ENCODE measurements at places on chromosomes 7 and 10.

DNA sequence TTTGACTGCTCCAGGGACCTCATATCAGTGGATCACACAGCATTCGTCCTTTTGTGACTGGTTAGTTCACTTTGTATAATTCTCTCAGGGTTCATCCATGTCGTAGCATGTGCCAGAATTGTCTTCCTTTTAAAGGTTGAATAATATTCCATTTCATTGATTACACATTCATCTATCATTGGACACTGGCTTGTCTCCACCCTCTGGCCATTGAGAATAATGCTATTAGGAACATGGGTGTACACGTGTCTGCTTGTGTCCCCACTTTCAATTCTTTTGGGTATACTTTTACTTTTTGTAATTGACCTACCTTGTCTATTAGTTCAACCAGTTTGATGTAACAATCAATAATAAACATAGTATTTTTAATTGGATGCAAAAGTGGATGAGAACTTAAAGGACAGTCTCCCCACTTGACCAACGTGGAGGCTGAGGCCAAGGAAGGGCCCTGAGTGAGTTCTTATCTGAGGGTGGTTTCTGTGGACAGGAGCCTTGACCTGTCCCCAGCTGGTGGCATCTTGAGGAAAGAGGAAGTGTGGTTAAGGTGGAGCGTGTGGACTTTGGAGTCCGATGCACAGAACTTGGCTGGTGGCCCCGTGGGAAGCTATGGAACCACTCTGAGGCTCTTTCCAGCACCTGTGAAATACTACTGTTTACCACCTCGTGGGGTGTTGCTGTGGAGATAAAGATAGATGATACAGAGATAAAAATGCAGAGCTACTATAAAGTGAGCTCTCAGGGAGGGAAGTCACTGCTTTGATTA, 16.6 kb downstream of the WDFY4 start:
- peak; percentile 27 for DNase-seq

DNA sequence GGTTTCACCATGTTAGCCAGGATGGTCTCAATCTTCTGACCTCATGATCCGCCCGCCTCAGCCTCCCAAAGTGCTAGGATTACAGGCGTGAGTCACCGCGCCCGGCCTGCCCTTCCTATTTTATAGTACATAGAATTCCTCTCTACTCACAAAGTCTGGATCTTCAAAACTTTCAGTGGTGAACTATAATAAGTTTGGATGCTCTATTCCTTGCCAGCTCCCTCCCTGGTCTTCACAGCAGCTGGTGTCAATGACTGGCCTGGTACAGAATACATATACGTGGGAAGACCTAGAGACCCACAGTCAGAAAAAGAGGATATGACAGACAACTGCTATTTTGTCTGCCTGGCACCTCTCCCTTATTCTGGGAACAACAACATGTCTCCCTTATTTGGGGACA, 40.8 kb downstream of the ARHGAP12 start:
- no peak for DNase-seq

GRCh38 chr10:119502209-119502608, 40.3 kb downstream of the RGS10 start:
- DNase-seq = no peak

- DNase-seq = no peak
These were observed 822.1 kb upstream of the SORCS1 start for GRCh38 chr10:107986571-107986970.

GRCh38 chr10:13100349-13101294, 659 bp downstream of the OPTN start:
- DNase-seq = no peak

GRCh38 chr10:62654966-62655336, 149.6 kb upstream of the ADO start:
- no peak for DNase-seq

DNA sequence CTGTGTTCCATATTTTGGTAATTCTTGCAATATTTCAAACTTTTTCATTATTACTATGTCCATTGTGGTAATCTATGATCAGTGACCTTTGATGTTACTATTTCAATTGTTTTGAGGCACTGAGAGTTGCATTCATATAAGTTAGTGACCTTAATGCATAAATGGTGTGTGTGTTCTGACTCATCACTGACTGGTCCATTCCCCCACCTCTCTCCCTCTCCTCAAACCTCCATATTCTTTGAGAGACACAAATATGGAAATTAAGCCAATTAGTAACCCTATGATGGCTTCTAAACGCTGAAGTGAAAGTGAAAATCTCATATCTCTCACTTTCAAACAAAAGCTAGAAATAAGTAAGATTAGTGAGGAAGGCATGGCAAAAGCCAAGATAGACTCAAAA, 739.6 kb downstream of the CCSER2 start:
- no peak for DNase-seq

GRCh38 chr7:94972296-94972695, 64.9 kb downstream of the PPP1R9A start:
- DNase-seq = peak; percentile 1

DNA sequence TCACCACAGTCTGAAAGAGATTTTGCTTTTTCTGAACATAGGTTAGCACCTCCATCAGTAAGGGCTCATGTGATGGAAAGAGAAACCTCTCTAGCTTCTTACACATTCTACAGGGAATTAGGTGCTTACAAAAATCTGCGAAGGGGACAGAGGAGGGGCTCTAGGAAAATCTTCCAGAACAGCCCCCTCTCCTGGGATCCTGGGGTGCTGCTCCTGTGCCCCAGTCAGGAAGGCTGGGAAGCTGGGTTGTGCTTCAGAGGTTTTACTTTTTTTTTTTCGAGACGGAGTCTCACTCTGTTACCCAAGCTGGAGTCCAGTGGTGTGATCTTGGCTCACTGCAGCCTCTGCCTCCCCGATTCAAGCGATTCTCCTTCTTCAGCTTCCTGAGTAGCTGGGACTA, 7.5 kb upstream of the FAM171A1 start:
- no peak for DNase-seq

DNA sequence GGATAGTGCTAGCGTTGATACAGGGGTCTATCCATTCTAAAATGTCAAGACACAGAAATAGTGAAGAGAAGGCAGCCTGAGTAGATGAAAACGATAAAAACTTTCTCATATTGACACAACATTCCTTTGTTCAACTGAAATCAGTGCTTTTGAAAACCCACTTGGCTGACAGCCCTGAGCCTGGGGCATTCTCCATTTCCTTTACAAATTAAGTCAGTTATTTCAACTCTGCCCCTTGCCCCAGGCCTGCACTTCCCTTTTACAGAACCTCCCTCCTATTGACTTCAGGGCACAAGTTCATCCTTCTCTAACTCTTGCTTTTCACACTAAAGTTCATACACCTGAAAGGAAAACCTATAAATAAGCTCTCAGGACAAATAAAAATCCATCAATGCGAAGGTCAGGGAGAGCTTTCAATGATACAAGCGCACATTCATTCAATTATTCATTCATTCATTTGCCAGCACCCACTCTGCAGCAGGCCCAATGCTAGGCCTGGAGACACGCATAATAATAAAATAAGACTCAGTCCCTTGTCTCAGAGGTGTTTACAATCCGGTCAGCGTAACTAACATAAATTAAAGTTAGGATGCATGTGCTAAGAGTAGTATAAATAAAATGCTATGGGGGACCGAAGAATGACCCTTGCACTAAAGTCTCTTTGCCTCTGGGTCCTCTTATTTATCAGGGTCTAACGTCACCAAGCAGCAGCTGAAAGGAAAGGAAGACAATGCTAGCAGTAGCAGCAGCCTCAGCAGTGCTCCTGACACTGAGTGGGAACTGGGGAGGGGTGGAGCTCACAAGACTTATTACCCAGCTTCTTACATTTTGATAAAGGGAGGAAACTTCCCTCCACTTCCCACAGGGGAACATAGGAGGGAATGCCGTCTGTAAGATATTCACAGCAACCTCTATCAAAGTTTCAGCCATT, 134.8 kb downstream of the PDE1C start:
- DNase-seq = no peak

- DNase-seq = no peak
These were observed 89.8 kb upstream of the PPP2R2D start for GRCh38 chr10:131810805-131811629.

GRCh38 chr10:6726924-6727323, 146.8 kb upstream of the PRKCQ start:
- DNase-seq = no peak

- DNase-seq = no peak
These were observed 31.8 kb upstream of the RET start for GRCh38 chr10:43044961-43045621.

Data from LNCaP clone FGC (cell line).